ENCODE measurements at places on chromosomes 7 and 10. TPM values are rescaled to one million over a fixed set of nuclear protein-coding genes. Genes with fewer than 3 reads are reported as not detected.
A peak's percentile ranks its signal among the peaks of the same experiment; 100 is the strongest.

- peak; percentile 79 for DNase-seq
Observed at GRCh38 chr7:75842836-75843446, 29.3 kb upstream of the CCL24 start.

- DNase-seq, result no peak
Observed at GRCh38 chr7:158285383-158285770, 302.2 kb downstream of the PTPRN2 start.

GRCh38 chr10:6695519-6695918, 115.4 kb upstream of the PRKCQ start:
- DNase-seq, result no peak

- peak; percentile 51 for DNase-seq
Observed at GRCh38 chr10:12902135-12902572, 99.4 kb downstream of the CCDC3 start.

DNA sequence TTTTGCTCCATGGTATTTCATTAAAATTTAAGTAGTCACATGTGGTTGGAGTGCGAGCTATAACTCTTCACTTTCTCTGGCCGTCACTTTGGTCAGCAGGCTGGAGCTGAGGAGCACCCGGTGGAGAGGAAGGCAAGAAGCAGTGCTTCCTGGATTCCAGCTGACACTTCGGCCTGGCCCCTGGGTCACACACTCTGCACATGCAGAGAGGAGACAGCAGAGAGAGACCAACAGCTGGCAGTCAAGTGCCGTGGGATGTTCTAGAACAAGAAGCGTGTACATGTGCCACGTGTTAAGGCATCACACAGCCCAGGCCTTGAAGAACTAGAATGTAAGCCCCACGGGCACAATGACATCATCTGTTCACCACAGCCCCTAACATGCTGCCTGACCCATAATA, 30.1 kb downstream of the PSAP start:
- DNase-seq, result no peak

DNA sequence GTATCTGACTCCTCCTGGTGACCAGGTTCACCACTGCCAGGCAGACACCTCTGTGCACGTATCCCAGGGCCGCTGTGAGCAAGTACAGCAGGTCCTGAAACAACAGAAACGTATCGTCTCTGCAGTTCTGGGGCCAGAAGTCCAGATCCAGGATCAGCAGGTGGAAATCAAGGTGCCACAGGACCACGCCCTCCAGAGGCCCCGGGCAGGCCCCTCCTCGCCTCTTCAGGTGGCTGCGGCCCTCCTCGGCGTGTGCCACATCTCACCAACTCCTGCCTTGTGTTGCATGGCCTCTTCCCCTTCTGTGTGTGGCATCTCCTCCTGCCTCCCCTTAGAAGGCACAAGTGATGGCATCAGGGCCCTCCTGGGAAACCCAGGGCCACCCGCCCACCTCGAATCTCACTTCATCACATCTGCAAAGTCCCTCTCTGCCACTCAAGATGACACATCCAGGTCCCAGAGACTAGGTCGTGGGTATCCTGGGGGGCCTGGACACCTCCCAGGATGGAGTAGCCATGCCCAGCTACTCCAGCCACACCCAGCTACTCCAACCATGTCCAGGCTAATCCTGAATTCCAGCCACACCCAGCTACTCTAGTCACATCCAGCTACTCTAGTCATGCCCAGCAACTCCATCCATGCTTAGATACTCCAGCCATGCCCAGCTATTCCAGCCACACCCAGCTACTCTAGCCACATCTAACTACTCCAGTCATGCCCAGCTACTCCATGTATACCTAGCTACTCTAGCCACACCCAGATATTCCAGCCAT, 52.6 kb upstream of the DNAAF5 start:
- no peak for DNase-seq

- DNase-seq, result peak; percentile 43
Observed at GRCh38 chr10:9951481-9952257, 1066.0 kb upstream of the CELF2 start.

GRCh38 chr10:6918305-6918704, 338.2 kb upstream of the PRKCQ start:
- peak; percentile 8 for DNase-seq

DNA sequence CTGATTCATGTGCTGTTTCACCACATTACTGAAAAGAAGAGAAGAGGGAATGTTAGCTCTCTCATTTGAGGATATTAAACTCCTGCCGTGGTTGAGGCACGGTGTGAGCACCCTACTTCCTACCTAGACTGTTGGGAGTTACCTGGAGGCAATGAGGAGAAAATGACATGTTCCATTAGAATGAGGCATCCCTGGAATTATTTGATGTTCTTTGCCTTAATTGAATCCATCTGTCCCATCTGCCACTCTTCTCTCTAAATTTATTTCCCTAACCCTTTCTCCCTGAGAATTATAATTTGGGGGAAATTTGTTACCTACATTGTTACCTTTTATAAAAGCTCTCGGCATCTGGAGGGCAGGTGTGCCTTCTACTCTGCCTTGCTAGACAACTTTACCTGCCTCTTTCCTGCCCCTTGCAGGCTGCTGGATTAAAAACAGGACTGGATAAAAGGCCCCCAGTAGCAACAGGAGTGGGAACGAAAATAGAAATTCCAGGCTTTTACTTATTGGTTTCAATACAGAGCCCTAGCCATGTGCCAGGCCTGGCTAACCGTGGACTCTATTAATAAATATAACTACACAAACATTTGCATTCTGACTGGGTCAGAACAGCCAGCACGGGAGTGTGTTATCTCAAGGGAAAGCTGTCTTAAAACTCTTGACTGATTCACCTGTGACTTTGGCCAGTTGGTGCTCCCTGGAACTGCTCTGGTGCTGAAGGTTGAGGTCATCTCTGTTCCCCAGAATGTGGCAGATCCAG, 4.4 kb upstream of the ATXN7L1 start:
- DNase-seq, result no peak

GRCh38 chr10:63522277-63522687, 1.1 kb downstream of the REEP3 start:
- no peak for DNase-seq

GRCh38 chr10:5479481-5480161, 19.7 kb downstream of the CALML5 start:
- DNase-seq, result no peak

GRCh38 chr7:139838876-139839275, 9.8 kb downstream of the TBXAS1 start:
- DNase-seq, result no peak

GRCh38 chr10:2214805-2215204, 477.5 kb upstream of the ADARB2 start:
- DNase-seq, result no peak

DNA sequence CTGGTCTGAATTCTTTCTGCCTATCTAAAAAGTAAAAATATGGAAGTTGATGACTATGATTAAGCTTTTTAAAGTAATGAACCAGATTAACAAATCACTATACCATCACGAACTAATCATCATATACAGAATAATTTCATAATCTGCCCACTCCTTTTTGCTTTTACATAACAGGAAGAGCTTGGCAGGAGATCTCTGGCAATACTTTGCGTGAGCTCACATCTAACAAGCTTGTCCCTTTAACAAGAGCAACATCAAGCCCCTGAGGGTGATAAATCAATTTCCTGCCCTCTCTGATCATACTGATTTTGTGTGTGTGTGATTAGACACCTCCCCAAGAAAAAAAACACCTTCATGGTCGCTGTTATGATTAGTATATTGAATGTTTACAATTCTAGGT, 143.5 kb upstream of the ASAH2 start:
- DNase-seq, result no peak

DNA sequence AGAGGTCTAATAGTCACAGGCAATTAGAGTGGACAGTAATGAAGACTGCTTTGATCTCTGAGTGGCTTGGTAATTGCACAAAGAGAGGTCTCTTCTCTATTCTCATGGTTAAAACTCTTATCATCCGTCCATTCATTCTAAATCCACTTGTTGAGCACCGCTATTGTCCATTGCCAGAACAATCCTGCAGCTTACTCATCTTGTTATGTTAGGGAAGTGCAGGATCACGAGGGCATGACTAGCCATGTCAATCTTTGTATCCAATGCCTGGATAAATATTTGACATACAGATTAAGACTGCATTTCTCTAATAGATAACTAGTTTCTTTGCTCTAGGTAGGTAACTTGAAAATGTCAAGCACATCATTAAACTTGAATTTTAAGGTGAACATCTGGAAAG, 14.9 kb downstream of the SFTPD start:
- DNase-seq, result peak; percentile 12

- peak; percentile 94 for DNase-seq
Observed at GRCh38 chr10:101367569-101368453, 13.8 kb downstream of the BTRC start.

The LZTS2 gene
- total RNA-seq, result 62.1 TPM

The EBLN1 gene
- not detected for total RNA-seq

The ZNF786 gene
- total RNA-seq, result 4.1 TPM

The ALOX5 gene
- not detected for total RNA-seq

The BLOC1S2 gene
- 70.4 TPM for total RNA-seq

The CADPS2 gene
- total RNA-seq, result 13.0 TPM

The PNLIPRP2 gene
- not detected for total RNA-seq

The SMO gene
- 15.8 TPM for total RNA-seq
